Stimulated activated CD4-positive, alpha-beta T cell treated with anti-CD3 and anti-CD28 coated beads, Interleukin-1b, Interleukin-23, amount 100 ng/mL, for 24 hours (primary cell): ENCODE measurements at places on chromosomes 6 and 20.
A peak's percentile ranks its signal among the peaks of the same experiment; 100 is the strongest.

DNA sequence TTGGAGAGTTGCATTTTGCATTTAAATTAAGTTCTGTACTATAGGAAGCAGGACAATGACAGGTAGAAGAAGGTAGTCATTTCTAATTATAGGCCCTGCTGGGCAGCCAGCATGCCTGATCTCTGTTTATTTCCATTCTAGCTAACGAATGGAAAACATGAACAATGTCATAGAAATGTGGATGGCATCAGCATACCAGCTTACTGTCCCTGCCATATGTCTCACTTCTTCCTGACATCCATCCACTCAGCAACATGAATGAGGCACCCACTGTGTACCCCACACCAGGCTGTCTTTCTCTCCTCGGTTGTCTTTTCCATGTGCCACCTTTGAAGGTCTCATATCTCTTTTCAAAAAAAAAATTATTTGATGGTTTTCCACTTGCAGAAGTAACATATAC, 11.1 kb downstream of the ADTRP start:
- DNase-seq: no peak

DNA sequence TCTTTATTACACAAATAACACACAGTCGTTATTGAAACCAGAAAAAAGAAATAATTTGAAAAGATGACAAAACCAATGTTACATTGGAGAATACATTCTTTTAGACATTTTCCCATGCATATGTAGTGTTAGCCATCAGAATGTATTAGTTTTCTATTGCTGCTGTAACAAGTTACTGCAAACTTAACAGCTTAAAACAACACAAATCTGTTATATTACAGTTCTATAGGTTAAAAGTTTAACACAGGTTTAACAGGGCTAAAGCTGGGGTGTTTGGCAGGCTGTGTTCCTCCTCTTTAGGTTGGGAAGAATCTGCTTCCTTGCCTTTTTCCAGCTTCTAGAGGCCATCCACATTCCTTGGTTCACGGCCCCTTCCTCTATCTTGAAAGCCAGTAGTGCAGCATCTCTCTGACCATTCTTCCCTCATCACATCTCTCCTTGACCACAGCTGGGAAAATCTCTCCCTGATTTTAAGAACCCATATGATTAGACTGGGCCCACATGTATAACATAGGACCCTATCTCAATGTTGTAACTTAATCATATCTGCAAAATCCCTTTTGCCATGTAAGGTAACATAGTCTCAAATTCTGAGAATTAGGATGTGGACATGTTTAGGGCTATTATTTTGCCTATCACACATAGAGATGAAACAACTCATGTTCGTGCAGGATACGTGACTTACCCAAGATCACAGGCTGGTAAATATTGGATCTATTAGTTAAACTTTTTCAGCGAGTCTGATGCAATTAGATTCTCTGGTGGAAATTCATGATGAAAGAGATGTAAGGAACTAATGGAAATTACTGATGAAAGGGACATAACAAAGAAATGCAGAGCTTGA, 145.4 kb upstream of the TMEM170B start:
- DNase-seq: no peak

DNA sequence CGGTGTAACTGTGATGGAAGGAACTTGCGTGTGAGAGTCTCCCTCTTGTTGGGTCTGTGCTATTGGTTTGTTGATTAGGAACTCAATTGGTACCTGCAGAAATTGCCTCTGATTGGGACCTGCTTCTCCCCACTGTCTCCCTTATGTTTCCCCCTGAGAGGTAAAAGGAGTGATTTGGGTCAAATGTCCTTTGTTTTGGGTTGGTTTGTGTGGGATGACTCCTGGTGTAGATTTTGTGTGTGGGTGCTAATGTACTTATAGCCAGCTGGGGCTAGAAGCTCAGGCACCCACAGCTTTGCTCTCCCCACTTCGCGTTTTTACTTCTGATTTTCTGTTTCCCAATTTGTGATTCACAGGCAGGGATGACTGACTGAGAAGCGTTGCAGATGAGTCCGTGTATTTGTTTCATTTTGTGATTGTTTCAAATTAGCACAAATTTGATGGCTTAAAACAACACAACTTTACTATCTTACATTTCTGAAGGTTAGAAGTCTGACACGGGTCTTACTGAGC, 79.1 kb downstream of the UTRN start:
- no peak for DNase-seq

DNA sequence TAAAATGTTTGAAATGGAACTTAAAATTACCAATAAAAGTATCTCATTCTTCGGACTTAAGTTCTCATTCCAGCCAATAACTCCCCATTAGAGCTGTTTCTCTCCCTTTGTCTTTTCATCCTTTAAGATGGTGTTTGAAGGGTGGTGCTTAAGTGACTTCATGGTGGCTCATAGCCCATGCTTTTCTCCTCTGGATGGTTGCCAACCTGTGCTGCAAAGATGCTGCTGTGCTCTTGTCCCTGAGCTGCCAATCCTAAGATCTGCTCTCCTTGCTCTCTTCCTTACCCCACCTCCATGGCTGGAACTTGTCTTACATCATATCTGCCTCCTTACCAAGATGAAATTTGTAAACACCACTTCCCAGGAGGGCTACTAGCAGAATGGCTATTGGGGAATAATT, 31.6 kb upstream of the PNRC1 start:
- no peak for DNase-seq

DNA sequence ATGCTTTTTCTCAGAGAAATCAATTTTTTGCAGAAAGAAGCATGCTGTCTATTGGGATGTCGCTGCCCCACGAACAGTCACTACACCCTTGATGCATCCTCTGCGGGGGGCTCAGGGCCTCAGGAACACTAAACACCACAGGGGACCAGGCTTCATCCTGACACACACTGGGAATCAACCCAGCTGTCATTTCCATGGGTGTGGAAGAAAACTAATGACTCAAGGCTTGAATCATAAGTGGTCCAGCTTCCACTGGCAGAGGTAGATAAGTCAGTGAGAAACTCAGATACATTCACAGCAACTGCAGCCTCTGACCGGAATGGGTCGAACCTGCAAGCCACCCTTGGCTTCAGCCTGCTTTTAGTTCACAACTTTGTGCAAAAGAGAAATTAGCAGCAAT, 81.3 kb upstream of the SPTLC3 start:
- no peak for DNase-seq

GRCh38 chr6:41736186-41736733, 852 bp upstream of the TFEB start:
- DNase-seq: no peak

DNA sequence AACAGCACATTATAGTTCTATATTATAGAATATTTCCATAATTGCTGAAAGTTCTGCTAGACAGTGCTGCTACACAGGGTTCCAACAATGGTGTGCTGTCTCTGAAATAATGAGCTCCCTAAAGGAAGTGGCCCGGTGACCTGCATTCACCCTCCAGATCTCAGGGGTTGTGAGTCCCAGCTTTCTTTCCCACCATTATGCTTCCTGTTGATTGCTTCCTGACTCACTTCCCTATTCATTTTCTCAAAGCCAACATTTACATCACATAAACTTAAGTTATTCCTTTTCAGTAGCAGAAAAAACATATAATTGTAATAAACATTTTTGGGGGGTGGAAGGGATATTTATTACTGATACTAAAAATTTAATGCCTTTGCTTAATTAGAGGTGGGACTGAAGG, 12.9 kb upstream of the CCN6 start:
- no peak for DNase-seq

- DNase-seq: peak; percentile 83
These were observed 2.2 kb downstream of the PIM1 start for GRCh38 chr6:37171970-37172812.

- DNase-seq: peak; percentile 29
These were observed 63.6 kb downstream of the GTF2H5 start for GRCh38 chr6:158231551-158232315.

GRCh38 chr20:63477944-63478343, 5.5 kb upstream of the KCNQ2 start:
- no peak for DNase-seq

GRCh38 chr6:23308166-23308565, 738.8 kb downstream of the HDGFL1 start:
- no peak for DNase-seq

- no peak for DNase-seq
These were observed 116.2 kb downstream of the SLC24A3 start for GRCh38 chr20:19328676-19329075.

DNA sequence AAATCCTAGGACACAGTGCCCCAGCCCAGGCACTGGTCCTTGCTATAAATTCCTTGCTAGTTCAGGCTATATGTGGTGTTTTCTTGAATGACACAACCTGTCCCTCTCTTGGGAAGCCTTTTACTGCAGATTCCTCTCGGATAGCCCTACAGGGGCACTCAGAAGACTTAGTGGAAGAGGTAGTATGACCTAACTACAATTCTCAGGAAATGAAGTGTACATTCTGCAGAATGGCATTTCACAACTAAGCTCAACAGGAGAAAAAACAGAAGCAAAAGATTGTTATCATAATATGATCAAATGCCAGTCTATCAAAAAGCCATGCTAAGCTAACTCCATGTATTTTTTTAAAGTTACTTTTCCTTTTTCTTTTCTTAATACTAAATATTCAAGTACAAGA, 66.3 kb upstream of the FBXL4 start:
- no peak for DNase-seq

GRCh38 chr20:15705975-15706374, 867.3 kb downstream of the KIF16B start:
- DNase-seq: no peak

- DNase-seq: no peak
These were observed 1092.0 kb downstream of the GRIK2 start for GRCh38 chr6:102485480-102485879.

- DNase-seq: no peak
These were observed 46.8 kb upstream of the INSM1 start for GRCh38 chr20:20321134-20321533.

- no peak for DNase-seq
These were observed 121.9 kb upstream of the ASCC3 start for GRCh38 chr6:101003075-101003474.

DNA sequence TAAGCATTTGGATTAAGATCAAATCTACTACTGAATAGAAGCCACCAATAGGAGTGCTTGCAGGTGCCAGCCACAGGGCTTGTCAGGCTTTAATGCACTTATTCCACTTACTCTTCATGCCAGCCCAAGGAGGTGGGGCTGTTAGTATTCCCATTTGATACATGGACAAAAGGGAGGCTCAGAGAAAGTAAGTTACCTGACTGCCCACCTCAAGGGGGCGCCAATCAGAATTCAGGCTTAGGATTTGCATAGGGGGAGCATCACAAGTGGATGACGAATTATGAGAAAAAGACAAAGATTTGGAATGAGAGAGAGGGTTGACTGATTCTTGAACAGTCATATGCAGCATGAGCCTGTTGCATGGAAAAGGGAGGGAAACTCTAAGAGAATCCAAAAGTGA, 188.4 kb upstream of the TSHZ2 start:
- peak; percentile 2 for DNase-seq

- no peak for DNase-seq
These were observed 182.3 kb downstream of the SASH1 start for GRCh38 chr6:148524976-148525375.

- DNase-seq: no peak
These were observed 166.6 kb upstream of the TAB2 start for GRCh38 chr6:149150801-149151398.

DNA sequence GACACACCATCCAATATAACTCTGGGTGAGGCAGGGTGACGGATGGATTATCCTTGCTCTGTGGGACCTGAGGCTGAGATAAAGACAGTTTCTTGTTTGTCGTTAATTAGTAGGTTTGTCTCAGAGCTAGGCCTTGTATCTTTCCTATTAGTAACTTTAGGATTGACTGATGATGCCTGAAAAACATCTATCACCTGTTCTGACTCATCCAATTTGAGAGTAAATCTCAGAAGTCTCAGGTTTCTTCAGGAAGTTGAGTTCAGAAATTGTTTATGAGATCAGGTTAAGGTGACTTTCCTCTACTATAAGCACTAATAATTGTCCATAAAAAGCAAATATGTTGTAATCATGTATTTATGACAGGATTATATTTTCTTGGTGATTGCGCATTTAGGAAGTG, 129.5 kb upstream of the SUPT3H start:
- no peak for DNase-seq

- DNase-seq: no peak
These were observed 104.0 kb downstream of the GJA1 start for GRCh38 chr6:121539439-121539838.

DNA sequence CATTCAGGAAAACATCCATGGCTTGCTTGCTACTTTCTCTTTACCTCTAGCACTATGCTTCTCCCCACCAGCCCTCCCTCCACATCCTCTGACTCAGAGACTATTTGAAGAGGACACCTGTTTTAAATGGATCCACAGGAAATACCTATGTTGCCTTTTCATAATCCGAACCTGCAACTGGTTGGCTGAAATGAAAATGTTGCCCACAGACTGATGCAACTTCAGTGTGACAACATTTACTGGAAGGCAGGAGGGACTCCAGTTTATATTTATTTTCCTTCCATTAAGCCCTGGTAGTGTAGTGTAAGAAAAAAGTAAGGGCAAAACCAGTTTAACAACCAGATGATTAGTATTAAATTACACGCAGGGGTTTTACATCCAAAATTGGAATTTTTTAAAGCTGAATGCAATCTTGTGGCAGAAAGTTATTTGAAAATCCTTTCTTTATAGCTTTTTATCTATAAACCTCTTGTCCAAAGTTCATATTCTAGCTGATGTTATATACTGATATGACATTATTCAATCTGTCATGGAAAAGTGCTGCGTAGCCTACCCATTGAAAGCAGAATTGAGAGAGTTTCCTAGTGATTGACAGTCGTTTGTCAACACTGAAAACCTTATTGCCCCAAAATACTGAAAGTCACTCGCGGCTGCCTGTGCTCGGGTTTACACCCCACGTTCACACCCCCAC, 881 bp upstream of the AIG1 start:
- no peak for DNase-seq

DNA sequence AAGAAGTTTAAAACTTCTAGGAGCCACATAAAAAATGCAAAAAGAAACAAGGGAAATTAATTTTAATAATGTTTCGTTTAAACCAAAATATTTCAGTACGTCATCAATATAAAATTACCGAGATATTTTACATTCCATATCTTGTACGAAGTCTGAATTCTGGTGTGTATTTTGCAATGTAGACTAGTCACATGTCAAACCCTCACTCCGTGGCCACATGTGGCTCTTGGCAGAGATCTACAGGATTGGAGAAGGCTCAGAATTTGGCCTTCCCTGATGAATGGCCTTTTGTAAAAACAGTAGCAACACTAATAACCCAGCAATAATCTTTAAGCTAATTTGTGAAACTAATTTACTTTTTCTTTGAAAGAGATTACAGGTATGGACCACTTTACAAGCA, 217.1 kb downstream of the PRL start:
- DNase-seq: no peak

DNA sequence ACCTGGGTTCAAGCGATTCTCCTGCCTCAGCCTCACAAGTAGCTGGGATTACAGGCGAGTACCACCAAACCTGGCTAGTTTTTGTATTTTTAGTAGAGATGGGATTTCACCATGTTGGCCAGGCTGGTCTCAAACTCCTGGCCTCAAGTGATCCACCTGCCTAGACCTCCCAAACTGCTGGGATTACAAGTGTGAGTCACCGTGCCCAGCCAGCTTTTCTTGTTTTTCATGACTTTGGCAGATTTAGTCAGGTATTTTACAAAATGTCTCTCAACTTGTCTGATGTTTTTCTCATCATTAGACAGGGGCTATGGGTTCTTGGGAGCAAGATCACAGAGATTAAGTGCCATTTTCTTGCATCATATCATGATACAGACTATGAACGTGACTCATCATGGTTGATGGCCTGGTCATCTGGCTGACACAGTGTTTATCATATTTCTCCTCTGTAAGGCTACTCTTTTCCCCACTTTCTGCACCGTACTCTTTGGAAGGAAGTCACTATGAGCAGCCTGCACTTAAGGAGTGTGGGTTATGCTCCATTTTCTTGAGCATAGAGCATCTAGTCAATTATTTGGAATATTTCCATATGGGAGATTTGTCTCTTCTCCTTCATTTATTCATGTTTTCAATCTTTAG, 67.8 kb downstream of the RNF182 start:
- no peak for DNase-seq
